Stimulated activated CD4-positive, alpha-beta T cell treated with anti-CD3 and anti-CD28 coated beads, TNF-alpha, amount 100 ng/mL, for 24 hours (primary cell): ENCODE measurements at places on chromosomes 7 and 10.

GRCh38 chr7:1678571-1679325, 8.7 kb downstream of the ELFN1 start:
- DNase-seq: no peak

DNA sequence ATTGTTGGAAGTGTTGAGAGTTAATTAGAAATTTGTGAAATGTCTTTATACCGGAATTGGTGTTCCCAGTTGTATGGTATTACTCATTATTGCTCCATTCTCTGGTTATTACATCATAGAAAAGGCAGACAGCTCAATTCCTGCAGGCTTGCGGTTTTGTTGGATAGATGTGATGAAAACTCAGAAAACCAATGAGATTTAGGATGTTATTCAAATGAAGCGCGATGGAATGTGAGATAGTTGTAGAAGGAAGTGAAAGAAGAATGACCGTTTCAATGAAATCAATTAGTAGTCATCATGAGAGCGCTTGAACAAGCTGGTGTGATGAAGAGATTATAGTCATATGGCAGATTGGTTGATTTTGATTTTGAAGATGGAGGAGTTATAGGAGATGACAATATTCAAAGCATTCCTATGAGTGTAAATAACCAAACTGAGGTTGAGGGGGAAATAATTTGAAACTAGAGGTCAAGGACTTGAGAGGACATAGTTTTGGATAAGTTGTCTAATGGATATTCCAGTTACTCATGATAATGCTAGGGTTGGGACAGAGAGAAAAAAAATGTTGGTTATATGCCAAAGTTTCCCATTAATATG, 991.5 kb downstream of the NRG3 start:
- no peak for DNase-seq

DNA sequence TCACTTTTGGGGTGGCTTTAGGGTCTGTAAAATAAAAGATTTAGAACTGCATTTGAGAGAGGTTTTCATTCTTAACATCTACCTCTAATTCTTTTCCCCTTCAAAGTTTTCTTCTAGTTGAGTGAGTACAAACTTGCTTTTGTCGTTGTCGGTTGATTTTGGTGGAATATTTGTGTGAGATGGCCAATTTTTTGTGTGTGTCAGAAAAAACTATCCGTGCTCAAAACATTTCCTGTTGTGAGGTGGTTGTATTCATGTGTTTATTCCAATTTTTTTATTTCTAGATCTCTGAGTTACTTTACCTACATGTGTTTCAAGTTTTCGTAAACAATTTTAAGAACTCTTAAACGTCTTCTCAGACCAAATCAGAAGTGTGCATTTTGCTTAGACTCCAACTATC, 1.6 kb downstream of the AHR start:
- DNase-seq: no peak

- no peak for DNase-seq
Observed at GRCh38 chr7:66698652-66699205, 41.8 kb upstream of the RABGEF1 start.

DNA sequence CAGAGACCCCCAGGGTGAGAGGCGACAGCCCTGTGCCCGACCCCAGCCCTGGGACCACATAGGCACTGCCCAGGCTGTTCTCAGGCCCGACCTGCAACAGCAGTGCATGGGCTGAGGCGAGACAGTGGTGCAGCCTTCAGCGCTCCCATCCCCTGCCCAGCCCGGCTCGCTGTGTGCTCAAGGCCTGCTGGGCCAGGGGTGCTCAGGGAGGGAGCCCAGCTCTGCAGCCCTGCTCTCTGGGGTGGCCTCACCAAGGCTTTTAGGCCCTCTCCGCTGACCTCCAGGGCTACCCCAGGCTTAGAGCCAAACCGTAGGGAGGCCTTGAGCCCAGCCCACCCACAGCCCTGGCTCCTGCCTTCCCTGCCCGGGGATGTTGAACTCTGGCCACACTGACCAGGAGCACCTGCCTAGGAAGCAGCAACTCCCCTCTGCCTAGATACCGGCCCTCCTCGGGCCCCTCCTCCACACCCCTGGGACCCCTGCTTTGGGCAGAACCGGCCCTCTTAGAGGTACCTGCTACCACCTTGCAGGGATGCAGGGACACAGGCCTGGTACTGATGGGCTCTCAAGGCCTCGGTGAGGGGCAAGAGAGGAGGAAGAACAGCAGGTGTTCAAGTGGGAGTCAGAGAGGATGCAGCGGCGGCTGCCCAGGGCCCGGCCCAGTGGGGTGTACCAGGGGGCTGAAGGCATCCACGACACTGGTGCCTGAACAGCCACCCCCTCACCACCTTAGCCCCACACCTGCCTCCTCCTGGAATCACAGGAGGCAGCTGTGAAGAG, 231.5 kb downstream of the ELFN1 start:
- DNase-seq: no peak

- DNase-seq: no peak
Observed at GRCh38 chr10:72588266-72588665, 37.6 kb downstream of the MICU1 start.

DNA sequence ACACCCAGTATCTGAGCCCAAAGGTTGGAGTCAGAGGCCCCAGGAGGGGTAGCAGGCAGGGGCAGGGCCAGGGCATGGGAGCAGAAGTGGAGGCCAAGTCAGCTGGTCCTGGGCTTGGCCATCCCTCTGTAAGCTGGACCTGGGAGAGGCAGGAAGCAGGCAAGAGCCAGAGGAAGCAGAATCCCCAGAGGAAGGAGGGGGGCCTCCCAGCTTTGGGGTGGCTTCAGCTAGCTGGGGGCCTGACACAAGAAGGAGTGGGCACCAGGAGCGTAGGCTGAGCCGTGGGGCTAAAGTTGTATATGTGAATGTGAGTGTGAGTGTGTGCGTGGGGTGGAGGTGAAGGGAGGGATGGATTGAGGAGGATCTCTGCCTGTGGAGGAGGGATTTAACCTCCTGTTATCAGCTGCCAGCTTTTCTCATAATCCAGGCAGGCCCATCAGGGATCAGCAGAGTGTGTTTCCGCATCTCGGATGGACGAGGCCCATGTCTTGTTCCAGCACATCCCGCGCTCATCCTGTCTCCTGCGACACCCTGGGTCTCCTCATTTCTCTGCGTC, 54.0 kb downstream of the NEURL1 start:
- no peak for DNase-seq

DNA sequence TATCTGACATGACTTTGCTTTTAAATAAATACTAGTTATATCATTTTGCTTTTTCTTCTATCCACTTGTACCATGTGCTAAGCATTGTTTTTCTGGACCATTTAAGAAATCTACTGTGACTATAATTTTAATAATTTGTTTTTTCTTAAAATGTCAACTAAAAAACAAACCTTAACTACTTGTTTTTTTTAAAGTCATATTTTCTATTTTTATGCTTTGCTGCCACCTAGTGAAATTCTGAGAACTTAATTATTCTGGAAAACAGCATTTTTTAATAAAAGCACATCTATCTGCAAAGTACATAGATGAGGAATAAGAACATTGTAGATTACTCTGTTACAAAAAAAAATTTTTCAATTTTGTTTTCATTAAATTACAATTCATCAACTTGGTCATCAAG, 47.4 kb downstream of the ORC5 start:
- no peak for DNase-seq

DNA sequence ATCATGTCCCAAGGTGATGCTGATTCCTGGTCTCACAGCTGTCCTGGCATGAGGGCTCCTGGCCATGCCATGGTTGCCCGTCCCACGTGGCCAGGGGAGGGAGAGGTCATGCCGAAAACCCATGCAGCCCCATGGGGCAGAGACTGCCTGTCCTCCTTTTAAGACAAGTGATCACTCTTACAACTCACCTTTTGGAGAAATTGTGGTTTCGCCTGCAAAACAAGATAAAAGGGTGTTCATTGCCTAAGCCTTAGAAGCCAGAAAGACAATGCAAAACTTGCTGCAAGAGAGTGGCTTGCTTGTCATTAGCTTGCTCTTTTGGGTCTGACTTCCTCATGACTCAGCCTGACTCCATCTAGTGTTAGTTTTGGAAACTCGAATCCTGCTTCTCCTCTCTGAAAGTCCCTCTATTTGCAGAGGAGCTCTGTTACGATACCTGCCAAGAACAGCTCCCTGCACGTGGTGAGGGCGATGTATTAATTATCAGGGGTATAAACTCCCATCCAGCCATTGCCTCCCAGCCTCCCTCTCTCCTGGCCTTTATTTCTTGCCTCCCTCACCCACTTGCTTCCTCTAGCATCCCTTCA, 26.7 kb downstream of the TMEM273 start:
- no peak for DNase-seq

DNA sequence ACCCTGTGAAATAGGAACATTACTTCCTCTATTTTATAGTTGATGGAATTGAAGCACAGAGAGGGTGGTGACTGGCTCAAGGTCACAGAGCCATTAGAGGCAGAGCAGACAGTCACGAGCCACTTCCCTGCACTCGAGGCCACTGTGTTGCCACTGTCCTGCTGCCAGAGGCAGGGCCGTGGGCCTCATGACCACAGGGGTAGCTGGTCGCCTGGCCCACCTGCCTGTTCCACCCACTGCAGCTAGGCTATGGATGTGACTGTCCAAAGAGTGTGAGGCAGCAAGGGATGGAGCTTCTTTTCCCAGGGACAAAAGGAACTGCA, 38.2 kb downstream of the RPS24 start:
- DNase-seq: no peak

DNA sequence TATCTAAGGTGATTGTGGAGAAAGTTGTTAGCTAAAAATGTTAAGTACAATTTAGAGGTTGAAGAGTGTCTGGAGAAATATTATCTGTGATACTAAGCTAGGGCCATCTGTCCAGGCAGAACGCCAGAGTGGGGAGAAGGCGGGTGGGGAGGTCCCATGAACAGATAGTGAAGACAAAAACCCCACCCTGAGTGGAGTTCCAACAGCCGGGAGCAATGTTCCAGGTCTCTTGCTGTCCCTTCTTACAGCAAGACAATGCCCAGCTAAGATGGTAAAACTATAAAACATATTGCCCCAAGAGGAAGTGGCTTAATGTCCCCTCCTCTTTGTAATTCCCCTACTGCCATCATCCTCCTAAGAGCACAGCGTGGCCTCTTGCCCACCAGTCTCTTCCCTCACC, 10.4 kb upstream of the IL15RA start:
- DNase-seq: no peak

DNA sequence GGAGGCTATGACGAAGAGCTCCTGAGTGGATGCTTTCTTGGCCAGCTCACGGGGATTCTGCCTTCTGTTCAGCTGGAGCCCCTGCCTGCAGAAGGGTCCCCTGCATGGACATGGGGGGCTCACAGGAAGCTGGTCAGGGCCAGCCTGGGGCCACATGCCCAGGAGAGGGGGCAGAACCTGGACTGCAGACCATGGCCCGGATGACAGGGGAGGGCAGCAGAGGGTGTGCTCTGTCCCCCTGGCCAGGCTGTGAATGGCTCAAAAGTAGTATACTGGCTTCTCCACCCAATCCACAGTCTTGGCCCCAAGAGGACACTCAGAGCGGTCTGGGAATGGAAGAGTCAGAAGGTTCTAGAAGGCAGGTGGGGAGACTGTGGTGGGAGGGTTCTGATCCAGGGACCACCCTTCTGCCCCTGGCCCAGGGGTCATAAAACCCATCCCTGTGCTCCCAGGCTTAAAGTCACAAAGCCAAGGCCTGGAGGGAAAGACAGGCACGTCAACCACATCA, 40.3 kb downstream of the PPIF start:
- DNase-seq: no peak

DNA sequence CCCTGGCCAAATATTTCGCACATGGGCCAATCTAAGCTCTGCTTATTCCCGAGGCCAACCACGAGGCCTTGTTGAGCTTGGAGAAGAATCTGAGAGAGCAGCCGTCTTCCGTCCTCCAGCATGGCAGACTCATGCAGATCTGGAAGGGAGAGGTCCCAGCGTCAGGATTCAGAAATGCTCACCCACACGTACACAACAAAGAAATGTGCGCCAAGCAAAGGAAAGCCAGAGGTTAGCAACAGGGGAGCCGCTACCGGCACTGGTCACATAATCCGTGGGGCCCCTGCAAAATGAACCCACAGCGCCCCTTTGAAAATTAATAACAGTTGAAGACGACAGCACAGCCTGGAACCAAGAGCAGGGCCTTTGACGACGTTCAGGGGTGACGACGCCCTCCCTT, 25.4 kb upstream of the PRKAG2 start:
- no peak for DNase-seq

DNA sequence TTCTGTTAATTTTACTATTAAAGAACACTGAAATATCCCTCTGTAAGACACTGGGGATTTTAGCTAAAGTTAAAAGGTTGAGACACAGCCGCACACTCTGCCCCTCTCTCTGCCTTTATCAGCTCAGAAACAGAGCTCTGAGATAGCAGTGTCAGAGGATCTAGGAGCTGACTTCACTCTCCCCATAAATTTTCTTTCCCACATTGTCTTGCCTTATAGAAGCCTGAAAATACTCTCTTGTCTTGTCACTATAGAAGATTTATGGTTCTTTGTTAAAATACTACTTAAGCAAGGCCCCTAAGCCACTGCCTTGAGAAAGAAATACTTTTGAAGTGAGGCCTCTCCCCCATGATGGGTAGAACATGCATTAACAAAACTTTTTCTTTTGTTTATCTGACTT, 105.7 kb upstream of the C10orf90 start:
- no peak for DNase-seq

- DNase-seq: no peak
Observed at GRCh38 chr7:55472928-55473725, 99.2 kb downstream of the VOPP1 start.

DNA sequence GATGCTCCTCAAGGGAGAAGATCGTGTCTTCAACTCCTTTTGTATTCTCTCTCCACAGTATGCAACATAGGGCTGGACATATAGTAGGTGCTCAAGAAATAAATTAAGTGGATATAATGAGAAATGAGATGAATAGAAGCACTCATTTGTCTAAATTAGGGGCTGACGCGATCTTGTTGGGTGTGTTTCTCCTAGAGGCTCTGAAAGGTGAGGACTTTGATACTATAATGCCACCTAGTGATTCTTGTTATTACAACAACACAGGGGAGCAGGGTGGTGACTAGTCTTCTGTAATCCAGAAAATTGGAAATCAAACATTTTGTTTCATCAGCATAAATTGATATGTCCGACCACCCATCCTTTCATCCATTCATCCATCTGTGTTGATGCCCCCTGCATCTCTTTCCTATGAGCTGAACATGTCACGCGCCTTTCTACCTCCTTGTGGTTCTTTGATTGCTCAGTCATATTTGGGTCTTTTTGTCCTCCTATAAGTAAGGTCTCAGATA, 3.5 kb upstream of the CFAP58 start:
- DNase-seq: no peak
